ENCODE measurements at places on chromosomes 2 and 18. TPM values are rescaled to one million over a fixed set of nuclear protein-coding genes. Genes with fewer than 3 reads are reported as not detected.

Gene CCDC178
- total RNA-seq, result 1.2 TPM

Gene PID1
- total RNA-seq, result 33.8 TPM

Gene STK36
- 16.1 TPM for total RNA-seq

Gene FAM124B
- total RNA-seq, result 2.1 TPM

Gene CDK5R2
- total RNA-seq, result not detected

Gene SCG2
- total RNA-seq, result 0.90 TPM

Gene SLC16A14
- 3.3 TPM for total RNA-seq

Gene CRYBA2
- not detected for total RNA-seq

Gene FBXO41
- 1.4 TPM for total RNA-seq

Gene GAREM1
- total RNA-seq, result 8.3 TPM

- DNase-seq, result no peak
Measured at GRCh38 chr2:150209746-150210145, 277.7 kb downstream of the RND3 start.

GRCh38 chr2:45802499-45803138 is 151.1 kb downstream of the PRKCE start:
- DNase-seq, result no peak

GRCh38 chr18:61651145-61651879 is 241.5 kb downstream of the RNF152 start:
- DNase-seq, result no peak

DNA sequence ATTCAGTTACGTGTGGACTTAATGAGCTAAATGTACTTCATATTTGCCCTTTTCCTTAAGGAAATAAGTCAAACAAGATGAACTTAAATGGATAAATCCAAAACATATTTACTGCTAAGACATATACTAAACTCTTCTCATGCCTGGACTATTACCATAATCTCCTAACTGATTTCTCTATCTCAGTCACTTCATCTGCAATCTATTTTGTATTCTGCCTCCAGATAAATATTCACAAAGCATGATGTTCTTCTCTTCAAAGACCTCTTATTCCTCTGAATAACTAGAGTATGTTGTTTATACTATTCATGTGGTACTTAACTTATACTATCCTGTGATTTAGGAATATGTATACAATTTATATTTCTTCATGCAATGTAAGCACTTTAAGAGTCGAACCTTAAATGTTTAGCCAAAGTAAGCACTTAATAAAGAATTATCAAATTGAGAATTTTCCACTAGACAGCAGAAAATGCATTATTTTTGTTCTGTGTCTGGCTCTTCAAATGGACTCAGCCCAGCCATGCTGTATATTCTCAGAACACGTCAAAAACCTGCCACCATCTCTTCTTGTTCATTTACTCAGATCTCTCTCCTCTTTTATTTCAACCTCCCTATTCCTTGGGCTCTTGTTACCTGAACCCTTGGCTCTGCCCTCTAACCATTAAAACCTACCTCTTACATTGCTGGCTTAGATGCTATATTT is 79.9 kb upstream of the ARHGAP28 start:
- DNase-seq, result no peak

GRCh38 chr2:138676619-138677021 is 103.6 kb downstream of the NXPH2 start:
- no peak for DNase-seq

DNA sequence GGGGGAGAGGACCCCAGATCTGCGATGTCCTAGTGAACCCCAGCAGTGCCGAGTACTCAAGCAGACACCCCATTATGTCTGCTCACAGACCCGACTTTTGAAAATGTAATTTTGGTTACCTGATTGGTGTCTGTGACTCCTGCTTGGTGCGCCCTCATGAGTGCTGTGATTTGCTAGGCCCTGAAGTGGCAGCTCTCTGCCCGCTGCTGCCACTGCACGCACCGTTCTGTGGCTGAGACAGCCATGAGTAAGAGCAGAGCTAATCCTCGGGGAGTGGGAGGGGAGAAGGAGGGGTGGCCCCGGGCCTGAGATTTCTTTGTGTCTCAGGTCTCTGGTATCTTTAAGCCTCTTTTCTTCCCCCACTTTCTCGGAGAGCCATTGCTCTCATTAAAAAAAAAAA is 18.2 kb downstream of the FHOD3 start:
- no peak for DNase-seq

- no peak for DNase-seq
Measured at GRCh38 chr2:120844070-120844738, 108.5 kb downstream of the GLI2 start.

GRCh38 chr2:54855434-54855833 is 132.0 kb downstream of the EML6 start:
- DNase-seq, result no peak

DNA sequence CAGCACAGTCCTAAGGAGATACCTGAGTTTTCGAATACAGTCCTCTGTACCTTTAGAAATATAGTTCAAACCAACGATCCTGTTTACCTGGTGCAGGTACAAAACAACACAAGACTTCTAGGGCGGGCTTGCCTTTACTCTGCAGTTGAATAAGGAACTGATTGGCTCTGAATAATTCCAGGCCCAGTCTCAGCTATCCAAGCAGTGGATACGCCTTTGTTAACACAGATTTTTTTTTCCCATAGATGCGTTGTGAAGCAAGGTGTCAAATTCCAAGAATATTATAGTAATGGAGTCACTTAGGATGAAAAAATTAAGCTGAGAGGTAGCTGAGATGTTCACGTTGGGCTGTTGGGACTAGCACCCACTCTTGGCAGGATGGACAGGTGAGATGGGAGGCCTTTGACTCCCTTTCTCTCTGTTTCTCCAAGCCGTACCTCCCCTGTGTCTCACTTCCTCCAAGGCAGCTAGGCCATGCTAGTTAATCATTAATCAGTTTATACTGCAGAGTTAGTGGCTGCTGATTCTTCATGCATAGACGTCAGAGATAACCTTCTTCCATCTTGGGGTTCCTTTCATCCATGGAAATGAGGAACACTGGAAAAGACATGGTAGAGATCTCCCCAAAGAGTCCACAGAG is 380.8 kb upstream of the ACVR2A start:
- no peak for DNase-seq

GRCh38 chr2:59000796-59001195 is 759.7 kb upstream of the FANCL start:
- no peak for DNase-seq

- peak; percentile 68 for DNase-seq
Measured at GRCh38 chr18:78686976-78687685, 292.5 kb upstream of the SALL3 start.
